ENCODE measurements at places on chromosomes 16 and 17. TPM values are rescaled to one million over a fixed set of nuclear protein-coding genes. Genes with fewer than 3 reads are reported as not detected.

SECTM1 gene
- 2.3 TPM for polyA plus RNA-seq

RPAIN gene
- 39.3 TPM for polyA plus RNA-seq

KRT40 gene
- polyA plus RNA-seq: not detected

KCNG4 gene
- polyA plus RNA-seq: not detected

PSMC3IP gene
- polyA plus RNA-seq: 5.9 TPM

TMEM235 gene
- 0.18 TPM for polyA plus RNA-seq

RPGRIP1L gene
- polyA plus RNA-seq: 3.2 TPM

All from endothelial cell of umbilical vein (primary cell).